ENCODE measurements at places on chromosomes 13 and 19. TPM values are rescaled to one million over a fixed set of nuclear protein-coding genes. Genes with fewer than 3 reads are reported as not detected.

DNA sequence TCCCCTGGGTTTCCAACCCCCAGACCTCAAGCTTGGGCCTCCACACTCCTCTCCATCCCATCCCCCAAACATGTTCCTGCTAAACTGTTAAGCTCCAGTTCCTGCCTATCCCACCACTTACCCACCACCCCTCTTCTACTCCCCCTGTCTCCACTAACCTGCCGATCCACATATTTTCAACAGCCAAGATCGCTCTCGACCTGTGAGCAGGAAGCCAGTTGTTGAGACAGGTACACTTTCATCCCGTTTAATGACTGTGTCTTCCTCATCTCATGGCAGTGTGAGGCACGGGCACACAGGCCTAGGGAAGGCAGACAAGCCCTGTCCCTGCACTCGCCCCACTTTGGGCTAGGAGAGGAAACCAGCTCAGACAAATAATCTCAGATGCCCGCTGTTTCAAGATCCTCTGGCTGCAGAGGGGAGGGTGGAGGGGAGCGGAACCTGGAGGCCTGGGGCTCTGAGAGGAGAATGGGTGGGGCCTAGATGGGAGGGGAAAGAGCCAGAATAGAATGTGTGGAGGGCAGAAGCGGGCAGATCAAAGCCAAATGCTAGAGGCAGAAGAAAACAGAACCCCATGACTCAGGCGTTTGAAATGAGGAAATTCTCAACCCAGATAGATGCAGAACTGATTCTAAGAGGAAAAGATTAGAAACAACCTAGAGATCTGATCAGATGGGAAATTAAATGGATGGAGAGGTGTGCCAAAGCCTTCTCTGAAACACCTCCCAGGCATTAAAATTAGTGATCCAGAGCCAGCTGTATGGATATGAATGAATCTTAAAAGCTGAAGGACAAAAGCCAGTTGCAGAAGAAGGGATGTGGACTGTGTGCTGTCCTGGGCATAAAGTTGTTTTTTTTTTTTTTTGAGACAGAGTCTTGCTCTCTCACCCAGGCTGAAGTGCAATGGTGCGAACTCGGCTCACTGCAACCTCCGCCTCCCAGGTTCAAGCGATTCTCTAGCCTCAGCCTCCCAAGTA, 16.9 kb upstream of the CYP2S1 start:
- DNase-seq = peak; percentile 35

DNA sequence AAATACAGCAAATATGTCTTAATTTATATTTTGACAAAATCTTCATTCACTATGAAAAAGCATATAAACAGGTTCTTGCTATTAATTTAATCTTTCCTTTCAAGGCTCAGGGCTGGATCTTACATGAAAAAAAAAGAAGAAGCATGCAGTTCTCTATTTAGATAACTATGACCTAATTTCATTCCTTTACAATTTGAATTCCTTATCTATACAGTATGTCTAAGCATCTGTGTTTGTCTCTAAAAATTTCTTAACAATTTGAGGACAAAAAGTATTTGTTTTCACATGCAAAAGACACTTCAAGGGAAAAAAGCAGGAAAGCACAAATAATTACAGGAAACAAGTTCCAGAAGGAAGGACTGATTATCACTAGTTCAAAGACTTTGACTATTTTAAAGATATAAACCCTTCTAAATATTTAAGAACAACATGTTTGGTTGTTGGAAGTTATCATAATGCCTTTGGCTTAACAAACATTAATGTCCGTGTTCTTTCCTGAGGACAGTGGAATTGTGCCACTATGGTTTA, 157.5 kb downstream of the TBC1D4 start:
- no peak for DNase-seq

DNA sequence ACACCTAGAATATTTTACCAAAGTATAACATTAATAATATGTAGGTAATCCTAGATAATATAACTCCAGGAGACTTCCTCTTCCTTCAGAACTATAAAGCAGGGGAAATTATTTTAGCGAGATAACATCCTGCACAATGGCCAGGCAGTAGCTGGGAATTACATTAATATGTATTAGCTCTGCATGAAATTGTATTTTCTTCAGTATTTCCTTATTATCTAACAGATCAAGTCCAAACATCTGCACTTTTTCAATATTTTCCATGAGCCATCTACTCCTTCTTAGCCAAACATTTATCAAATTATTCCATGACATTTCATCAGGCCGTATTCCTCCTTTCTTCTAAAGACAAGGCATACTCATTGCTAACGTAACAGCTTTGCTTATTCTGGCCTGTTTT, 98.8 kb upstream of the PCDH9 start:
- DNase-seq = no peak

Gene OVOL3
- not detected for total RNA-seq

GRCh38 chr19:41690801-41691065, 2.7 kb upstream of the CEACAM7 start:
- no peak for DNase-seq

GRCh38 chr19:12834566-12834943, at the start of gene RTBDN:
RTBDN (minus strand) TSS chr19:12834579; CDS start chr19:12829979, 4,600 bp downstream.
- no peak for DNase-seq

DNA sequence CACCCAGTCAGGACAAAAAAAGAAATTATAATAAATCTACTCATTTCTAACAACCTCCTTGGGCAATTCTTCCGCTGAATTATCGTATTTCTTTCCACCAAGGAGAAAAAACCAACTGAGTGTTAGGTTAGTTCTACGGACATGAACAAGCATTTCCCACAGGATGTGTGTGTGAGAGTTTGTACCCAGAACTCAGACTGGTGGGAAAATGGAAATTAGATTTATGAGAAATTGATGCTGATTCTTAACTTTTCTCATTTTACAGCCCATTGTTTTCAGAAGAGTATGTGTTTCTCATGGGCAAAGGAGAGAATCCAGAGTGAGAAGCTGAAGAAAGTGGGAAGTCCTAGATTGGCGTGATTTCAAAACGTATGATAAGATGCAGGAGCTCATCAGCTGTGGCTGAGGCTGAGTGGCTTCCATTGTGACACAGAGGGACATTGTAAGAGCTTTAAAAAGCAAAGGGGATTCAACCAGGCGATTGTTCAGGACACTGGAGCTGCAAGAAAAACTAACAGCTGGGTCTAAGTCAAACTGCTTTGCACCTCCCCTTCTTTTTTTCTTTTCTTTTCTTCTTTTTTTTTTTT, 184.7 kb upstream of the ARGLU1 start:
- no peak for DNase-seq

DNA sequence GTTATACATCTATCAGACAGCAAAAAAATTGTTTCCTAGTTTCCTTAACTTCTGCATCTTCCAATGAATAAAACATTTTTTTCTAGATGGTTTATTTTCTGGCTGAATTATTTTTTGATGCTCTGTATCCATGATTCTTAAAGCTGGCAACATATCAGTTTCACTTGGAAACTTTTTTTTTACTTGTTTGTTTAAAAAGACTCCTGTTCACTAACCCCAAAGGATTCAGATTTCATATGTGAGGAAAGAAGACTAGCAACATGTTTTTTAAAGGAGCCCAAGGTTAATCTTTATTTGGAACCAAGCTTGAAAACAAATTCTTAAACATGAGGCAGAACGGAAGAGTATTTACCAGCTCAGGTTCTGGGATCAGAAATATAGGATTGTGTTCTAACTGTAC, 632.3 kb downstream of the SLITRK6 start:
- no peak for DNase-seq

Gene ZNF534
- total RNA-seq = 0.57 TPM

Gene MAST3
- total RNA-seq = 5.6 TPM

DNA sequence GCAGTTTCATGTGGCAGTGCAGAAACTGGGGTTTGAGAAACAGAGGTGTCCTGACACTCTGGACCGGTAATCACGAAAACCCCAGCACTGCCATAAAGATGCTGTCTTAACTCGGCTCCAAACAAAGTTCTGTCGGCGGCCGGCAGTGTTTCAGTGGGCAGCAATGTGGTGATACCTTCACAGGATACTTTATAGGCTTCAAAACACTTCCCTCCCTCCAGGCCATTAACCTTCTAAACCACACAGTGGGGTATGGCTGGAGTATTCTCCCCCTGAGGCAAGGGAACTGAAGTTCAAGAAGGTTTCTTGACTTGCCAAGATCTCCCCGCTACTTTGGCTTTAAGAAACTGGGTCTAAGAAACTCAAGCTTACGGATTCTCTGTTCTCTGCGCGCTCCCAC, 1.1 kb downstream of the RUBCNL start:
- DNase-seq = no peak

Gene TMEM38A
- total RNA-seq = 50.5 TPM

Gene TUBB4A
- 2.8 TPM for total RNA-seq

Gene NRTN
- 26.3 TPM for total RNA-seq

Measured in left ventricle myocardium superior (tissue), 1 donor.